Central memory CD8-positive, alpha-beta T cell (primary cell): ENCODE measurements at places on chromosomes 2 and 18.

DNA sequence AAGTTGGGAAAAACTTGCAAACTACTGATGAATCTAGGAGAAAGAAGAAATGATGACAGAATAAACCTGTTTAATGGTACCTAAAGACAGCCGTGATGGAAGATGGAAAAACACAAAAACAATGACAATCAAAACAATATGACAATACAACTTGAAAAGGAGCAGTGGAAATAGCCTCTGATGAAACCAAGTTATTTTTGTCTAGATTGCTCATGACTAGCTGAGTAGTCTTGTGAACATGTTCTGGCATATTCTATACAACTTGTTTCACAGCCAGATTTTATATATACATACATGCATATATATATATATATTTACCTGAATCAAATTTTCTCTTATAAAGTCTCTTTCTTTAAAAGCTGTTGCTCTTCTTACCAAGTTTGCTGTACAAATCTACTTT is 439.1 kb downstream of the TGIF1 start:
- no peak for DNase-seq

- no peak for DNase-seq
These were observed 1.8 kb downstream of the PDE11A start for GRCh38 chr2:178070824-178071223.

DNA sequence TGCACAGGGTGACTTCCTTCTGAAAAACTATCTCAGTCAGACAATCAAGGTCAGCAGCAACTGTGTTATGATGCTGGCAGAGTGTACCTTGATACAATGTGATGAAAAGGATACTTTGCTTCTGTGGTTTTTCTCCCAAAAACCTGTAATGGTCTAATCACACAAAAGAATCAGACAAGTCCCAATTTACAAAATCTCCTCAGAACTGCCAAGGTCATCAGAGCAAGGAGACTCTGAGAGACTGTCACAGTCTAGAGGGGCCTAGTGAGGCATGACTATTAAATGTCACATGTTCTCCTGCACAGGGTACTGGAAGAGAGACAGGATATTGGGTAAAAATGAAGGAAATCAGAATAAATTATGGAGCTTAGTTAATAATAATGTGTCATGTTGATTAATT is 185.4 kb downstream of the ST6GAL2 start:
- no peak for DNase-seq

DNA sequence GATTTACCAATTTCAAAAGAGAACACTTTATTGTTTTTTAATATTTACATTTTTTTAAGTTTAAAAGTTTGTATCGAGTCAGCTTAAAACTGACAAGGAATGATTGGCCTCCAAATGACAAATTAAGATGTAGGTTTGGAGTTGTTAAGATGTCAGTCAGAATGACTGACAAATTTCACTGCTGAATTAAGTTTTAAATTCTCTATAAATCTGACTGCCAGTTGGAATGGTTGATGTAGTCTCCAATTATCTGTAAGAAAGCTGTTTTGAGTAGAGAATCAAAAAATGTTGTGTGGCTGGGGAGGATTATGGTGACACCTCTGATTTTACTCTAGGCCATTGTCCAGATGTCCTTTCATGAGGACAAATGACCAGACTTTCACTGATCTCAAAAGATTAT is 165.3 kb upstream of the CDH20 start:
- DNase-seq: no peak

DNA sequence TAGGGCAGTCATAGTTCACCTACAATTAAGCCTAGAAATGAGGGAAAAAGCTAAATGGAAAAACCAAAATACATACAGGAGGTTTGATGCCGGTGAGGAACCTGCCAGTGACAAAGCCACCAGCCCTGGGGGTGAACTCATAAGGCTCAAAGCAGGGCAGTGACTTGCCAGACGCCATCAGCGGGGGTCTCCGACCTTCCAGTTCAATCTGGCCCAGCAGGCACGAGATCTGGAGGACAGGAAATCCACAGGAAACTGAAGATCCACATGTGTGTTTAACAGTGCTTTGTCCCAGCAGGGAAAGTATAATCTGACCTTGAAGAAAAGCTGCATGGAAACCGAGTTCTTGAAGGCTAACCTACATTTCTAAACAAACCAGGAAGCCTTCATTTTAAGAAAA is 60.1 kb downstream of the POLR1A start:
- no peak for DNase-seq

DNA sequence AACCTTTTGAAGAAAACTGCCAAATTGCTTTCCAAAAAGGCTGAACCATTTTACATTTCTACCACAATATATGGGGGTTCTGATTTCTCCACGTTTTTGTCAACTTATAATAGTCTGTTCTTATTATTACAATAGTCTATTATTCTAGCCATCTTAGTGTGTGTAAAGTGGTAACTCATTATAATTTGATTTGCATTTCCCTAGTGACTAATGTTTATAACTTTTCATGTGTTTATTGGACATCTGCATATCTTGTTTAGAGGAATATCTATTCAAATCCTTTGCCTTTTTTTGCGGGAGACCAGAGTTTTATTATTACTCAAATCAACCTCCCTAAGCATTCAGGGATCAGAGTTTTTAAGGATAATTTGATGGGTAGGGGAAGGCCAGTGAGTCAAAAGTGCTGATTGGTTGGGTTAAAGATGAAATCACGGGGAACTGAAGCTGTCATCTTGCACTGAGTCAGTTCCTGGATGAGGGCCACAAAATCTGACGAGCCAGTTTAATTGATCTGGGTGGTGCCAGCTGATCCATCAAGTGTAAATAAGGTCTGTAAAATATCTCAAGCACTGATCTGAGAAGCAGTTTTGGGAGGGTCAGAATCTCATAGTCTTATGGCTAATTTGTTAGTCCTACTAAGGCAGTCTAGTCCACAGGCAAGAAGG is 303.4 kb upstream of the NCKAP5 start:
- no peak for DNase-seq

GRCh38 chr2:168490015-168490874 is 34.2 kb downstream of the CERS6 start:
- no peak for DNase-seq

DNA sequence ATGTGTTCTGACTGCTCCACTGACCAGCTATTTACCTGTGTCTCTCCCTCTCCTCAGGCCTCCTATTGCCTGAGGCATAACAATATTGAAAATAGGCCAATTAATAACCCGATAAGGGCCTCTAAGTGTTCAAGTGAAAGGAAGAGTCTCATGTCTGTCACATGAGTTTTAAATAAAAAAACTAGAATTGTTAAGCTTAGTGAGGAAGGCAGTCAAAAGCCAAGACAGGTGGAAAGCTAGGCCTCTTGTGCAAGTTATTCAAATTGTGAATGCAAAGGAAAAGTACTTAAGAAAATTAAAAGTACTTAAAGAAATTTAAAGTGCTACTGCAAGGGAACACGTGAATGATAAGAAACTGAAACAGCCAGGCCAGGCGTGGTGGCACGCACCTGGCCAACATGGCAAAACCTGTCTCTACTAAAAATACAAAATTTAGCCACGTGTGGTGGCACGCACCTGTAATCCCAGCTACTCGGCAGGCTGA is 44.9 kb upstream of the TAF4B start:
- no peak for DNase-seq

DNA sequence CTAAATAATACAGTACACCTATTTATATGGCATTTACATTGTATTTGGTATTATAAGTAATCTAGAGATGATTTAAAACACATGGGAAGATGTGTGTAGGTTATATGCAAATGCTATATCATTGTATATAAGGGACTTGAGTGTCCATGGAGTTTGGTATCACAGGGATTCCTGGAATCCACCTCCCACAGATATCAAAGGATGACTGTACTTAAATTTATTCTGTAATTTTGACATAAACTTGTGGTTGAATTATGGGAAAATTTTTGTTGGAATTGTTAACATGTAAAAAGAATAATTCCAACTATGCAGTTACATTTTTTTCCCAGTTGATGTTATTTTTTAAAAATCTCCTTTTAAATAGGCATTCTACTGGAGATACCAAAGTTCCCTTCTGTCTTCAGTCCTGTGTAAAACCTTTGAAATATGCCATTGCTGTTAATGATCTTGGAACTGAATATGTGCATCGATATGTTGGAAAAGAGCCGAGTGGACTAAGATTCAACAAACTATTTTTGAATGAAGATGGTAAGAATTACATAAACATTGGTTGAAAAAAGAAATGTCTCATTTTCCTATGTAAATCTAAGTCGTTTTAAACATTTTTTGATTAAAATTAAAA is 24.1 kb downstream of the GLS start:
- no peak for DNase-seq

- no peak for DNase-seq
These were observed 16.3 kb downstream of the CDC42EP3 start for GRCh38 chr2:37654932-37655841.
